Hepatocyte (in vitro differentiated cells): ENCODE measurements at places on chromosomes 3 and 15. TPM values are rescaled to one million over a fixed set of nuclear protein-coding genes. Genes with fewer than 3 reads are reported as not detected.

DNA sequence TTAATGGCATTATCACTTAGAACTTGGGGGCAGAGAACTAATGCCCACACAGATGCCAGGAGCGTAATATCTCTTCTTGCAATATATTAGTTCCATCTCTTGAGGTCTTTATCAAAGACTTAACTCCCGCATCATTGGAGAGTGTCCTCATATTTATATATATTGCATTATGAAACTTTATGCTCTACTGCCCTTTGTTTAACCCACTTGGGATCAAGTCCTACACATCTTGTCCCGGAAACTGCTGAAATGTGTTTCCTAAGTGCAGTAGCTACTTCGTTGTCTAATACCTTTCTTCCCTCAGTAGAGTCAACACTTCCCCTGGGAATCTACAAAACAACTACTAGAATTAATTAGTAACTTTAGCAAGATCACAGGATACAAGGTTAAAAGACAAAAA lies 1029.2 kb downstream of the OTOL1 start:
- no peak for DNase-seq
- no peaks in the 10 kb centered on the region for H3K36me3 ChIP-seq
- no peak overlapping the region for H3K4me3 ChIP-seq

DNA sequence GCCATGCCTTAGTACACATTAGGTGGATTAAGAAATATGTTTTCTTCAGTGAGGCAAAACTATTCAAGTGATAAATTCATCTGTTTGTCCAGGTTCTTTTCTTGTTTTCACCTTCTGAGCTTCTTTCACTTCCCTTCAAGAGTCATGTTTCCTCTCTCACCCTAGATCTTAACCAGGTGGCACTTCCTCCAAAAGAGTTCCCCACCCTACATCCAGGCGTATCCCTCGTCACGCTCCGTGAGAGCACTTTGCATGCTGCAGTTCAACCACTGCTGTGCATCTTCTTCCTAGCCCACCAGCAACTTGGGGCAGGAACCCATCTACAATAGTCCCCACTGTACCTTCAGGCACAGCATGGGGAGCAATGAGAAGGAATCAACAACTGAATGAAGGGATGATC lies 28.9 kb downstream of the OSBPL10 start:
- no peaks in the 10 kb centered on the region for H3K36me3 ChIP-seq
- no peaks in the 10 kb centered on the region for H3K27me3 ChIP-seq
- no peak for DNase-seq
- H3K27ac ChIP-seq, result no peak overlapping the region

DNA sequence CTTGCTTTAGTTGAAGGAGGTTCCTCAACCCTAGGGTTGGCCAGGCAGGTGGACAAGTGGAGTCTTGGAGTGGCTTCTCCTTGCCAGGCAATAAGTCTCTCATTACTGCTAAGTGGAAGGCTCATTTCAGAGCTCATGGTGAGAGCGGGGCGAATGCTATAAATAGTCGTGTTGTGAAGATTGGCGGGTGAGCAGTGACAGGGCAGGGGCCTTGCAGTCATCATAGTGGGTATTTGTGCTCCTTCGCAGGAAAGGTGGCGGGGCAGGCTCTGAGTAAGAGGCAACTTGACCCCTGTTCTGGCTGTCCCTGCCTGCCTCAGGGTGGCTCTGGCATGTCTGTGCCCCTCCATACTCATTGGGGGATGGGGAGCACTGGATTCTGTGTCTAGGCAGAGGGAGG lies 8.7 kb upstream of the GRM2 start:
- H3K4me3 ChIP-seq, result no peak overlapping the region
- no peaks in the 10 kb centered on the region for H3K36me3 ChIP-seq
- no peak overlapping the region for H3K27ac ChIP-seq
- H3K27me3 ChIP-seq, result no peaks in the 10 kb centered on the region
- no peaks in the 10 kb centered on the region for H3K4me1 ChIP-seq

DNA sequence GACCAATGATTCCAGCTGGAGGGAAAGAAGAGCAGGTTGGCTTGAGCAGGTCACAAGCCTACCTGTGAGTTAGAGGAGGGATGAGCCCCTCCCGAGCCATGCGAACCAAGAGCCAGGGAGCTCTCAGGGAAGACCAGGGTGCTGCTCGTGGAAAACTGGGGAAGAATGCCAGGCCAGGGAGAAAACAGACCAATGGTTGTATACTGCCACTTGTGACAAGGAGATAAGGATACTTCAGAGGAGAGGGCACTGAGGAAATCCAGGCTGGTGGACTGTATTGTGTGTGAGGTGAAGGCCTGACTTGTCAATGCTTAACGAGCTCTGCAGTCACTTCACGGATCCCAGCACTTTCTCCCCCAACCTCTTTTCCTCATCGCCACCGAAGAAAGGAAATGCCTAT lies 177.7 kb downstream of the SSR3 start:
- no peak overlapping the region for H3K4me3 ChIP-seq
- H3K27ac ChIP-seq, result peak overlapping the region; percentile 46
- no peak for DNase-seq
- H3K4me1 ChIP-seq, result no peaks in the 10 kb centered on the region
- no peaks in the 10 kb centered on the region for H3K36me3 ChIP-seq

IL12A gene
- 0.69 and 0.86 TPM in 2 replicates for polyA plus RNA-seq

LSAMP gene
- polyA plus RNA-seq, result 16.6 and 22.3 TPM in 2 replicates

COL7A1 gene
- polyA plus RNA-seq, result 19.6 and 24.7 TPM in 2 replicates
